ENCODE measurements at places on chromosomes 1 and 21.
A peak's percentile ranks its signal among the peaks of the same experiment; 100 is the strongest.

DNA sequence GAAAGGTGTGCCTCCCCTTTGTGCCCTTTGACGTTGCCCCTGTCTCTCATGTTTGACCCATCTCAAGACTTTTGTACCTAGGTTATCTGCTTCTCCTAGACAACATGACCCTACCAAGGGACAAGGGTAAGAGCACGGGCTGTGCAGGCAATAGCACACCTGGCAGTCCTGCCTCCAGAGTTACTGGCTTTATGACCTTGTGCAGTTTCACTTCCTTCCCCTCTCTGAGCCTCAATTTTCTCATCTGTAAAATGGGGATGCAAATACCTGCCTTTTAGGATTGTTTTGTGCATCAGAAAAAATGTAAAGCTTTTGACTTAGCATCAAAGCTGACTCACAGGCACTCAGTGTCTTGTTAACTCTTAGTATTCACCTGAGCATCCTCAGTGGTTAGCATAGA is 36.4 kb downstream of the ELK4 start:
- DNase-seq, result no peak

DNA sequence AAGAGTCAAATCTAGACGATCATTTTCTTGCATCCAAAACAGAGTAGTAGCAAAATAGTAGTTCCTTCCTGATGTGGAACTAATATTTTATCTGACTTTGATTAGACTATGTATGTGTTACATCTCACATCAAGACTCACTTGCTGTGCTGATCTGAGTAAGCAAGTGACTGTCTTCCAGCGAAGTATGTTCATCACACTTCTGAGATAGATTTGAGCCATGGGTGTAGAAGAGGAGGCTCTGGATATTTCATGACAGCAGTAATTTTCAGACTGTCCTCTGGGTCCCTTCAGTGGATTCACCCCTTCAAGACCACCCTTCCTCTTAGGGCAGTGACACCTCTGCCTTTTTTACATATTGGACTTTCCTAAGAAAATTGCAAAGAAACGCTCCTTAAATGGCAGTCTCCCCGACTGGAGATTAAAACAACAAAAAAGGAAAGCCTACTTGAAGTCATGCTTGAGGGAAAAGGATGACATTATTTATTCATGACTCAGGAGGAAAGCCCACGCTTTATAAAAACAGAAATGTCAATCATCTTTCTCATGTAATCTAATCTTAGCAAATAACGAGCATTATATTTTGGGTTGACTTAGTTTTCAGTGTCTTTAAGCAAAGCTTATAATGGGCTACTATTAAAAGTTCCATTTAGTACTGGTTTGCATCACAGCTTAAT is 22.8 kb downstream of the ATP1B1 start:
- DNase-seq, result no peak

GRCh38 chr1:222390181-222390580 is 157.7 kb downstream of the HHIPL2 start:
- no peak for DNase-seq

DNA sequence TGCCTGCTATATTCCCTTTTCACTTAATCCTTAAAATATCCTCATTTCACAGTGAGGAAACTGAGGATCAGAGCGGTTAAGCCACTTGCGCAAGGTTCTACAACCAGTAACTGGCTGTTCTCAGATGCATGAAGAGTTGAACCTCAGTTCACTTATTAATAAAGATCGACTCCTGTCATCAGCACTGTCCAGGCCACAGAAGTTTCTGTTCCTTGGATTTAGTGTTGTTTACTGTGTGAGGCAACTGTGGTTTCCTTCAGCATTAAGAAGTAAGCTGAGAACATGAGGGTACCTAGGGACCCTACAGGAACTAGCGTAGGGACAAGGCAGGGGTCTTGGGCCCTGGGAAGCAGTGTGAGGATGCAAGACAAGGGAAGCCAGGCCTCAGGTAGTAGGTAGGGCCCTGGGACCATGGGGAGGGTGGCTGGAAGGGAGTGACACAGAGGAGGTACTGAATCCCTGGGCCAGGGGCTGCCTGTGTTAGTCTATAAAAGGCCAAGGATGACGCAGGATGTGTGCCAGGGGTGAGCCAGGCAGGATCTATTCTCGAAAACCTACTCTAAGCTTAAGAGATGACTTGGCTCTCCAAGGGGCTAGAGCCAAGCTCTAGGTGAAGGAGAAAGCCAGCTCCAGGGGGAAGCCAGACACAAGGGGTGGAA is 181.2 kb upstream of the CSF3R start:
- DNase-seq, result no peak

DNA sequence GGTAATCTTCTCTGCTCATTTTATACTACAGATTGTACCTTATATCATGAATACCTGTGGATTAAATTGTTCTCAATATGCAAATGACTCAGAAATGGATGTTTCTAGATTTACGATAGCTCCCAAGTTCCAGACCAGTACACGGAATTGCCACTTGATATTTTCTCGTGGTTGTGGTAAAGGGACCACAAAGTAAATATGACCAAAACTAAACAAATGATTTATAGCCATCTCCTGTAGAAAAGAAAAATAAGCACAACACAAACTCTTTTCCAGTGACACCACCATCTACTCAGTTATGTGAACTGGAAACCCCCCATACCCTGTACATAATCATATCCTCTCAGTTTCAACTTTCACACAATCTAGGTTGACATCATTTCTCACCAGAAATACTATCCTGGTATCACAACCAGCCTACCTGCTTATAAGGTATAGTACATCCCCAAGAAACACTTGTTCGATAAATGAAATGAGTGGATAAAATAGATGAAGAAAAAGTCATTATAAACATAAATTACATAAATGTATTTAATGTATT is 172.3 kb downstream of the ADGRL4 start:
- no peak for DNase-seq

GRCh38 chr1:37094302-37094701 is 60.0 kb upstream of the GRIK3 start:
- DNase-seq, result no peak

DNA sequence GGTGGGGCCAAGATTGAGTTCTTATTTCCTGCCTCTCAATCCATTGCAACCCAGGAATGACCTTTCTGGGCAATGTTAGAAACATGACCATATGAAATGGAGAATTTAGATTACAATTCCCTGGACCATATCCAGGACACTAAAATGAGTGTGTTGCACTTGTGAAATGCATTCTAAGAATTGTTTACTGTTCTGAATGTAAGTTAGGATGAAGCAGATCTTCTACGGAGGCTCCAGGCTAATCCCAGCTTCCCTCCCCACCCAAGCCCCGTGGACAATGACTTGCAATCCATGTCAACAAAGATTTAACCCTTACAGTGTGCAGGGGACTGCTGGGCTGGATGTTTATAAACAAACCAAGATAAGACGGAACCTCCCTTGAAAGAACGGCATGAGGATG is 31.7 kb upstream of the HAO2 start:
- DNase-seq, result no peak

DNA sequence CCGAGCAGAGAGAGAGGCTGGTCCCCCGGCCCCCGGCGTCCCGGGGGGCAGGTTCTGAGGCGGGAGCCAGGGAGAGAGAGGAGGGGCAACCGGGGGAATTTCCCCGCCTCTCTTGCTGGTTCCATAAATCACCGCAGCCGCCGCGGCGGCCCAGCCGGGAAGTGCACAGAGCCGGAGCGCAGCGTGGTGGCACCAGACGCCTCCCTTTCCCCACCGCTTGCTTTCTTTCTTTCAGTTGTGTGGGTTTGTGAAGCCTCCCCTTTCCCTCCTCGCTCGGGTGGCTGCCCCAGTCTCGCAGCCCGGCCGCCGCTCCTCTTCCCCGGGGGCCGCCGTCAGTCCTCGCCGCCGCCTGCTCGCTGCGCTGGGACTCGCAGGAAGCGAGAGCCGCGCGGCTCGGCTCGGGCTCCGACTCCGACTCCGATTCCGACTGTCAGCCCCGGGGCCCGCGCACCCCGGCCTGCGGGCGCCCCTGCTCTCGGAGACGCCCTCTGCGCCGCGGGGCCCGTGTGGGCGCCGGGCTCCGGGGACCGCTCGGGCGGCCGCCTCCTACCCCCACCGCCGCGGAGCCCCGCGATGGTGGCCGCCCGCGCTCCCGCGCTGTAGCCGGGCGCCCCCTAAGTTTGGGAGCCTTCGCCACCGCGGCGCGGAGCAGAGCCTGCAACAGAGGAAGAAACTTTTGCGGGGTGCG is at the start of gene CACHD1:
Gene CACHD1 (plus strand): TSS at position 153 of the 688 bp plus-strand sequence. CDS start 616 bp downstream, outside the sequence.
- peak; percentile 78 for DNase-seq

- no peak for DNase-seq
Observed at GRCh38 chr1:196659471-196659870, 7.6 kb downstream of the CFH start.

DNA sequence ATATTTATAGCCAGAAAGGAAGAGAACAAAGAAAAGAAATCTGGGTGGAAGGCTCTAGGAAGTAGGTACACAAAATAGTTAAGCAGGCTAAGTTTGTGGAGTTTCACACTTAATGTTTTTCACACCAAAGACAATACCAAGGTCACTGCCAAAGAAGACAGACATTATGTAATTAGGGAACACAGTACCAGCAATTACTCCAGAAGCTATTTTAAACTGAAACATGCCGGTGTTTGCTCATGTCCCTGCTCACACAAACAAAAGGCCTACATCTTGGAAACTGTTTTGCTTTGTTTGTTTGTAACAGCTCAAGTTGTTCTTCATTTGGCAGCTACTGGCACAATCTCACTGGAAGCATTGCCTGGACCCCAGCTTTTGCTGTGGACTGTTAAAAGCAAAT is 88.5 kb upstream of the DAB1 start:
- no peak for DNase-seq

- no peak for DNase-seq
Observed at GRCh38 chr1:171185091-171185490, at the start of gene FMO2. Gene FMO2 (plus strand): TSS chr1:171185300. CDS start chr1:171185714, 414 bp downstream.

DNA sequence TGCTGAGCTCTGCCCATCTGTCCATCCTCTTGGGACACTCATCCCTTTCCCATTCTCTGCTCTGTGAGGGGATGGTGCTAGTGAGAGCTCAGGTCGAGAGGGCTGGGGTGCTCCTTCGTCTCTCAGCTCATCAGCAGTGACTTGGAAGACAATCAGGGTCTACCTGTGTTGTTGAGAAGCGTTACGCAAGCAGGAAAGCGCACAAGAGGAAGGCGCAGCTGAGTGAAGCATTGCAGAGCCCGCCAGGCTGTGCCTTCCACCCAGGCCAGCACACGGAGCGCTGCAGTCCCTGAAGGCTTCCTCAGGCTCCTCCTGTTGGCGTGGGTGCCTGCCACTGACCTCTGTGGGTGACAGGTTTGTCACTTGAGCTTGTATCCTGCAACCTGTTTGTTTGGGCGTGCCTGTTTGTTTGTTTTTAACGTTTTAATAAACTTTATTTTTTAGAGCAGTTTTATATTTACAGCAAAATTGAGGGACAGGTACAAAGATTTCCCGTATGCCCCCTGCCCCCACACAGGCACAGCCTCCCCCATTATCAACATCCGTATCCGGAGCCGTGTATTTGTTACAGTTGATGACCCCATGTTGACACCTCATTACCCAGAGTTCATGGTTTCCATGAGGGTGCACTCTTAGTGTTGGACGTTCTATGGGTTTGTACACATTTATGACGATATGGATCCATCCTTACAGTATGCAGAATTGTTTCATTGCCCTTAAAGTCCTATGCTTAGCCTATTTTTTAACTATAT is 36.7 kb downstream of the ADARB1 start:
- no peak for DNase-seq

DNA sequence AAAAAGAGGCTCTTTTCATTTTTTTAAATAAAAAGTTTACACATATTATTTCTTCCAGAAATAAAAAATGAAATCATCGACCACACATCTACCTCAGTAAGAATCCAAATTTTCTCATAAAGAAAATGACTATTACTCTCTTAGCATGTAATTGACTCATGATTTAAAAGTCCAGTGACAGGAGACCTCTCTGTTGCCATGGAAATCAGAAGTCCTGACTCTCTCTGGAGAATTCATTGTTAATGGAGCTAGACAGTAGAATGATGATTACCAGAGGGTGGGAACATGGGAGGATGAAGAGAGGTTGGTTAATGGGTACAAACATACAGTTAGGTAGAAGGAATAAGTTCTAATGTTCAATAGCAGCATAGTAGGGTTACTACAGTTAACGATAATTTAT is 5.0 kb upstream of the CLCA4 start:
- no peak for DNase-seq

DNA sequence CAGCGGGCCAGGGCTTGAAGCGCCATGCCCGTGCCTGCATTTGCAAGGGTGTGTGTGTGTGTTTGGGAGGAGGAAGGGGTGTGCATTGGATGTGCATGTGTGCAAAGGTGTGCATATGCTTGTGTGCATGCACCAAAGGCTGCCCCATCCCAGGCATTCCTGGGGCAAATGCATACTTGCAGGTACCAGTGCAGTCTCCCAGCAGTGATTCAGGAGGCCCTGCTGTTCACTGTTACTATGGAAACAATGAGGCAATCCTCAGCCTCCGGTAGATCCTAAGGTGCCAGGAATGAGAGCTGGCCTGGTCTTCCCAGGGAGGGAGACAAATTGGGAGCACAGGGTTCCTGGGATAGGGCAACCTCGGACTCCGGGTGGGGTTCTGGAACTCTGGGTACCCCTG is 7.5 kb upstream of the FNDC5 start:
- DNase-seq, result no peak

GRCh38 chr1:231317306-231318014 is 20.2 kb downstream of the EXOC8 start:
- no peak for DNase-seq

DNA sequence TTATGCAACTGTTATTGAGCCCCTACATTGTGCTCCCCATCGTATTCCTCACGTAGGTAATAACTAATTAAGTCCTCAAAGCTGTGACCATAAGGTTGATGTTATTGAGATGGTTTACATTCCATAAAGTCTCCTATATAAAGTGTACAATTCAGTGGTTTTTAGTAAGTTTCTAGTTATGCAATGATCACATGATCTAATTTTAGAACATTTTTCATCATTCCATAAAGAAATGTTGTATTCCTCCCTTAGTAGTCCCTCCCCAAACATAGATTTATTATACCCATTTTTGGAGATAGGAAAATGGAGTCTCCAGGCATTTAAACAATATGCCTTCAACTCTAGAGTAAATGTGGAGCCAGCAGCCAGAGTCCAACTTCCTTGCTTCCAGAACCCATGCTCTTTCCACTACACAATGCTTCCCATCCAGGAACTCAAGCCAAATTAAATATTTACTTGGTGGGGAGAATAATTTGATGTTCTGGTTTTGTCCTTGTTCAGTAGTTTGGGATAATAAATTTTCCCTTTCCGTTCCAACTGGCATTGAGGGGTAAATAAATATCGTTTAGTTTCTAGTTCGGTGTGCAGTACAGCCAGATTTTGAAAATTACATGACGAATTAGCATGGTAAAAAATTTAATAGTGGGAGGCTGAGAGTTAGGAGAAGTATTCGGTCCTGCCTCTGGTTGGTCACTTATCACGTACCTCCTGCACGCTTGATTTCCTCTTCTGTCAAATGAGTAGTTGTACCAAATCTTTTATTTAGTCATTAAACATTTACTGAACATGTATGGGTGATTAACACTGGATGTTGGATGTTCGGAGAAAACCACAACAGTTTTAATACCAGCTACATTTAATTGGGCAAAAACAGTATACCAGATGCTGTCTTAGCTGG is 66.3 kb downstream of the CACHD1 start:
- no peak for DNase-seq

DNA sequence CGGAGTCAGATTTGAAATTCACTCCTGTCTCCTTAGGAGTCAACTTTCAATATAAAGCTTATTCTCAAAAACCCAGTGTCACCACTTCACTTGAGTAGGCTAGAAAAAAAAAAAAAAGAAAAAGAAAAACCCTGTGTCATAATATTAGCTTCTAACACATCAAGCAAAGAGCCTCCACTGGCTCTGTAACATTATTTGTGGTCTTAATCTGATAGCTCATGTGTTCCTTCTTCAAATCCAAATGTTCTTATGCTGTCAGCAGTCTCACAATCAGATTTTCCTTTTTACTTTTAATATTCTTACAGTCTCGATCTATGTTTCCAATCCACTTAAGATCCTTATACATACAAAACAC is 26.1 kb upstream of the PSMG1 start:
- DNase-seq, result no peak

GRCh38 chr1:204046346-204046745 is 26.6 kb upstream of the SOX13 start:
- DNase-seq, result no peak
